Left renal cortex interstitium (tissue), 4 donors: ENCODE measurements at places on chromosomes 4 and X.

DNA sequence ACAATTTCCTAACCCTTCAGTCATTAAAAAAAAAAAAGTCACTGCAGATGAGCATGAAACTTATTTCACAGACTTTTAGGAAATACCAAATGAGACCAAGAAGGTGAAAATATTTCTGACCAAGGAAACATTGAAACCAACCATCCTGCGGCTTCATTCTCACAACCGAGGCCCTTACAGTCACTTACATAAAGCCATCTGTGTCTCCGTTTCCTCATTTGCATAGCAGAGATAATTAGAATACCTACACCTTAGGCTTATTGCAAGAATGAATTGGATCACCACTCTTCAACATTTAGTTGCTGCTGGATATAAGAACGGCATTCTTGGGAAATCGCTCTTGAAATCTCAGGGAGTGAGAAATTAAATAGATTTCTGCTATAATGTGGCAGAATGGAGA lies 356.2 kb downstream of the HS3ST1 start:
- no peak for DNase-seq

GRCh38 chr4:56656346-56656643 lies 24.8 kb downstream of the HOPX start:
- peak; percentile 4 for DNase-seq

DNA sequence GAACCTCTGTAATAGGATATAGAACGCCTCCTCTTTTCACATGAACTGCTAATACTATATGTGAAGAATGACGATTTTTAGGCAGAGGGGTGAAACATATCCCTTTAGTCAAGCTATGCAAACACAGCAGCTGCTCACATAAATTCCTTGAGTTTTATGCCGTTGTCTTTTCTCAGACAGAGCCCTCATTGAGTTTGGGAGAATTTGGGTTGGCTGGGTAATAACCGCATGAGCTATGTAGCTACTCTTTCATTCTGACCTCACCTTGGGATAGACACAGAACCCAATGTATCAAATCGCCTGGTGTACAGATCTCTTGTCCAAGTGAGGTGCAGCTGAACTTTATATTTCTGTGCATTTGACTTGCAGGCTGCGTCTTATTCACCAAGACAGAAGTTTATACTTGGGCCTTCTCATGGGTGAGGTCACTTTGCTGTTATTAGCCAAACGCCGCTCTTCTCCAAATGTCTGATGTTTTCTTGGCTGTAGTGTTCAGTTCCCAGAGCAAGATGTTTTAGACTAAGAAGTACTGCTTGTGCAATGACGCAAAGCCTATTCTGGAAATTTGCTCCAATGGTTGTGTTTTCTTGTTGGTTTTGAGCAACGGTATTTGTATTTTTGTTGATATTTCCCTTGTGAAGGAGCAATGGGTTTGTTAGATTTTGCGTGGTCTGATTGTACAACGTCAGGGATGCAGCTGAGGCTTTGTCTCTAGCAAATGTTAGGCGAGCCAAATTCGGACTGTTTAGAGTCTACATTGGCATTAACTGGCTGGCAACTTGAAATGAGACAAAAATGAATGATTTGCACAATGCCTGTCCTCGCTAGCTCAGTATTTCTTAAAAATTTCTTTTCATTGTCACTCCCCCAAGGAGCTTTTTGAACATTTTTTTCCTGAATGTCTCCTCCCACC lies 11.2 kb upstream of the SPARCL1 start:
- DNase-seq = no peak

DNA sequence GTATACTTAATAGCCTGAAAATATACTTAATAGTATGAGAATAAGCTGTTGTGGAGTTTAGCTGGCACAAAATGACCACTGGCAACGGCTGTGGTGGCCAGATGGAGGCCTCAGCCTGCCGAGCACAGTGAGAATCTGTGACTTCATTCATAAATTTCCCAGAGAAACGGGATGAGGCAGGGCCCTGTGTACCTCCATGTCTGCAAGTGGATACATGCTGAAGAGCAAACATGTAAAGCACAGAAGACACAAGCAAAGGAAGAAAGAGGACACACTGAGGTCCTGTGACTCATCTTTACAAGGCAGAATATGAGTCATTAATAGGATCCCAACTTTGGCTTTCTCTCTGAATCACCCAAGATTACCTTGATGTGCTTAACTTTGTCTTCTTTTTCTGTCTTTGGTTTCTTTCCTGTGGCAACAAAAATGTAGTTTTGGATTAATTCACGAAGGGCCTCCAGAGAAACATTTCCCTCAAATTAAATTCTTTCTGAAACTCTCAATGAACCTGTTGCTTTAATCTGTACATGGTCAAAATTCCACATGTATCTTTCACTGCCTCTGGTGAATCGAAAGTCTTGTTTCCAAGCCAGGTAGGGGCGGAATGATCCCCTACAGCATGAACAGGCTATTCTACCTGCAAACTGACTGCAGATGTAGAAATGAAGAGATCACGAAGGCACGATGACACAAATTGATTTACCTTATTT lies 56.4 kb downstream of the IRF2 start:
- no peak for DNase-seq

GRCh38 chr4:112604589-112604988 lies 32.1 kb downstream of the ZGRF1 start:
- no peak for DNase-seq

GRCh38 chrX:97909245-97909644 lies 1025.5 kb downstream of the RPA4 start:
- DNase-seq = no peak

DNA sequence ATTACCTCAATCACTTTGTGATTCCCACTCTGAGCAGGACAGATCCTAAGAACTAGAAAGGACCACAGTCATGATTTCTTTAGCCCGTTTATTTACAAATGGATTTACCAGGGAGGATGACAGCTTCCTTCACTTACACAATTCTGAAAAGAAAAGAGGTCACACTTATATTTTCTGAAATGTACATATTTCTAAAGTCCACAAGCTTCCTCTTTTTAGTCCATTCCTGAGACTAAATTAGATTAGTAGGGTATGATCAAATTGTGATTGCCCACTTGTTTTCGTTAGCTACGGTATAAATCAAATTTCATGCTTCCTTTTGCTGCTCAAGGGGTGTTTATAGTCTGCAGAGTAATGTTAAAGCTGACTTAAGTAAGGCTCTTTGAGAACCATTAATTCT lies 7.6 kb upstream of the AMELX start:
- DNase-seq = no peak

DNA sequence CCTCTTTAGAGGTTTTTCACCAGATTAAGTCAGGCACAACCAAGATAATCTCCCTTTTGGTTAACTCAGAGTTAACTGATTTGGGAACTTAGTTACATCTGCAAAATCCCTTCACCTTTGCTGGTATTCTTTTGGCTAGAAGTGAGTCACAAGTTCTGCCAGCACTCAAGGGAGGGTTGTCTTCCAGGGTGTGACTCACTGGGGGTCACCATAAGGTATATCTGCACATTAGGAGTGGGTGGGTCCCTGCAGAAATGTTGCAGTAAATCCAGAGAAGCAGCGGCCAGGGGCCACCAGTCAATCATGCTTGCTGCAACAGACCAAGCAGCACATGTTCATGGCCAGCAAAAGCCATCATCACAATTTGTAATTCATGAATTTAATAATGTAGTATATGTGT lies 59.8 kb upstream of the MAML3 start:
- no peak for DNase-seq

GRCh38 chr4:53531585-53532224 lies 59.6 kb downstream of the LNX1 start:
- DNase-seq = no peak

DNA sequence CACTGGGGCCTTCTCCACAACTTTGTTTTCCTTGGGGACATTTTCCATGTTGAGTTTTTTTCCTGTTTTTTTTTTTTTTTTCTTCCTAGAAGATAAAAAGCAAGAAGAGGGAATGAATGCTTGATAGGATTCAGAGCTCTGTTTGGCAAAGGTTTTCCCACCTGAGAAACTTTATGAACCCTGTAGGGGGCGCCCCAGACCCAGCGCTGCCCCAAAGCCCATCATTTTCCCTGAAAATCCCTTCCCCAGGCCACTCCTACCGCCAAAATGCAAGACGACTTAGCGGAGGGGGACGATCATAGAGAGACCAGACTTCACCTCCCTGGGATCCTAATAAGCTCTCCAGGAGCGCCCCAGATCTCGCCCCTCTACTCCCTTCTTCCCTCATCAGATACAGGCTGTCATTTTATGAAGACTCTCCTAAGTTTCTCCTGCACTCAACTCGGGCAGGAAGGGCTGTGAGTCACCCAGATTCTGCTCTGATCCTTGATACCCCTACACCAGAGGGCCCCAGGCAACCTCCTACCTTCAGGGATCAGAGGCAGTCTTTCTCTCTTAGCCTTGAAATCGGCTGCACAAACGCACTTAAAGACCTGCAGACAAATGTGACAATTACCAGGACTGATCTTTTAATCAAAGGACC lies 1.4 kb downstream of the BEX5 start:
- no peak for DNase-seq

GRCh38 chrX:10828640-10829039 lies 208.3 kb upstream of the MID1 start:
- DNase-seq = no peak

GRCh38 chrX:44456685-44457084 lies 86.0 kb downstream of the FUNDC1 start:
- DNase-seq = no peak

GRCh38 chrX:44223150-44223549 lies 120.3 kb downstream of the EFHC2 start:
- no peak for DNase-seq

DNA sequence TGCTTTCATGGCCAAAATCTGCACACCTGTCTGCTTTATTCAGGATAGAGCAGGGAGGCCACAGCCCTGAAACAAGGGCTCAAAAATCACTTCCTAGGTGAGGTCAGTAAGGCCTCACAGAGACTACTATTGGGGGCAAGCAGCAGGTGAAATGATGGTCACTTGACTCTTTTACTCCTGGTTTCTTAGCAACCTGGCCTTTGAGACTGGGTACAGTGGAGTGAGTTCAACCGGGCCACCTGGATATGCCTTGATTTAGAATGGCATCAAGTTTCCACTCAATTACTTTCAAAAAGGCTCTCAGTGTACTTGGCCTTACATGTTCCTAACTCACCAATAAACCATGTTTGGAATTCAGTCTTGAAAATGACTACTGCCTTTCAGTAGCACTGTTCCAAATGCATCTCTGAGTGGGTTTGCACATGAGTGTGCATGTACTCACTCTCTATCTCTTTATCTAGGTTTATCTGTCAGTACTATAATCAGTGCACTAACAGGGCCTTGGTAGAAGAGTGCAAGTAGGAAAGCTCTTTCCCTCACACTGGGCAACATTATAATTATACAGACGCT lies 388.2 kb downstream of the OPHN1 start:
- no peak for DNase-seq

GRCh38 chr4:8618961-8619720 lies 26.6 kb downstream of the CPZ start:
- no peak for DNase-seq

- no peak for DNase-seq
Measured at GRCh38 chr4:88796545-88796944, 98.9 kb upstream of the NAP1L5 start.

DNA sequence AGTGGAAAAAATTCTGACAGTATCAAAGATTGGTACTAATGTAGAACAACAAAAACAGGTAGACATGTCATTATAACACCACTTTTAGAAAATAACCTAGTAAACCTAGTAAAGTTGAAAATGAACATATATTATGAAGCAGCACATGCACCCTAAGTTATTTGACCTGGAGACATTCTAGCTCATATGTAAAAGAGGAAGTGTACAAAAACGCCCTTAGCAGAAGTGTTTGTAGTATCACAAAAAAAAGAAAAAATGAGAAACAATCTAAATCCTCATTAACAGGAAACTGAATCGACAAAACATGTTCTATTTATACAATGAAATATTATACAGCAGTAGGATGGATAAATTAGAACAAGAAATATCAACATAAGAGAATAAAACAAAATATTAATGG lies 318.9 kb upstream of the PPP1R2C start:
- DNase-seq = no peak

GRCh38 chr4:2592572-2592971 lies 56.1 kb downstream of the FAM193A start:
- DNase-seq = no peak

- DNase-seq = no peak
Measured at GRCh38 chr4:1395941-1396805, 10.1 kb downstream of the NKX1-1 start.

GRCh38 chr4:53706422-53707032 lies 115.2 kb upstream of the LNX1 start:
- DNase-seq = peak; percentile 18

DNA sequence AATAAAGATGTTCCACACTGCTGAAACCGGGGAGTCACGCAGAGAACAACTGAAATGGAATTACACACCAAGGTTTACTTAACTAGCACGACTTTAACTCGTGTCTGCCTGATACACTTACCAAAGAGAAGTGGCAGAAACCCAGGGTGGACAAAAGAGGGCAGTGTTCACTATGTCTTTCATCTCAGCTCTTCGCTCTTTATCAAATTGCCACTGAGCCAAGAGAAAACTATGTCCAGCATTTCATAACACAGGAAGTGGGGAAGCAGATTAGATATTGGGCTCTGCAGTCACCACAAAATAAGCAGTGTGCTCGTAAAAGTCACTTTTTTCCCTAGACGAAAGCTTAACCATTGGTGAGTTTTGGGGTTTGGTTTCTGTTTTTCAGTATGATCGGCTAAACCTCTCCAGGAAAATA lies 155.7 kb downstream of the CHIC2 start:
- no peak for DNase-seq

- no peak for DNase-seq
Measured at GRCh38 chr4:168183717-168184571, 91.6 kb downstream of the ANXA10 start.

DNA sequence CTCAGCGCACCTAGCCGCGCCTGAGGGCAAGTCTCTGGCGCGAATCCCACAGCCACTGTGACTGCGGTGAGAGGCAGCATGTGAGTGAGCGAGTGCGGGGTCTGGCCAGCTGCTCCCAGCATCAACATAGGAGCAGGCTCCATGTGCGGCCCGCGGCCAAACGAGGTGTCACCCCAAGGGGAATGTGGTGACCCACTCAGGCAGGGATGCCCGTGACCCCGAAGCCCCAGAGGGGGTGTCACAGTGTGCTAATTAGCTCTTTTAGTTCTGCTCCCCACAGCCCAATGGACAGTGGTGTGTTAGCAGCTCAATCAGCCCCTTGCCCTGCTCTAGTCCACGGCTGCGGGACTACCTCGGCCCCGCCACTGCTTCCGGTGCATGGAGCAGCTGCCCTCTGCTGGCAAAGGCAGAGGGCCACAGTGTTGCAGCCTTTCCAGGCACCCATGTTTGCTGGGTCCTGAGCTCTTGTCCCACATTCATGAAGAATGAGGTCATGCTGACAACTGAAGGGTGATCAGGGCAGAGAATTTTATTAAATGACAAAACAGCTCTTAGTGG lies 61.4 kb downstream of the AGA start:
- no peak for DNase-seq

DNA sequence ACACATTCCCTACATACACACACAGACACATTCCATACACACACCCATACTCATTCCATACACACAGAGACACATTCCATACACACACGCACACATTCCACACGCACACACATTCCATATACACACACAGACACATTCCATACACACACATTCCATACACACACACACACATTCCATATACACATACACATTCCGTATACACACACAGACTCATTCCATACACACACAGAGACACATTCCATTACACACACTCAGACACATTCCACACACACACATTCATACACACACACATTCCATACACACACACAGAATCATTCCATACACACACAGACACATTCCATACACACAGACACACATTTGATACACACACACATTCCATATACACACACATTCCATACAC lies 15.2 kb downstream of the LINC00632 start:
- DNase-seq = no peak
